Body of pancreas (tissue), 4 donors: ENCODE measurements at places on chromosomes 3 and 15.

DNA sequence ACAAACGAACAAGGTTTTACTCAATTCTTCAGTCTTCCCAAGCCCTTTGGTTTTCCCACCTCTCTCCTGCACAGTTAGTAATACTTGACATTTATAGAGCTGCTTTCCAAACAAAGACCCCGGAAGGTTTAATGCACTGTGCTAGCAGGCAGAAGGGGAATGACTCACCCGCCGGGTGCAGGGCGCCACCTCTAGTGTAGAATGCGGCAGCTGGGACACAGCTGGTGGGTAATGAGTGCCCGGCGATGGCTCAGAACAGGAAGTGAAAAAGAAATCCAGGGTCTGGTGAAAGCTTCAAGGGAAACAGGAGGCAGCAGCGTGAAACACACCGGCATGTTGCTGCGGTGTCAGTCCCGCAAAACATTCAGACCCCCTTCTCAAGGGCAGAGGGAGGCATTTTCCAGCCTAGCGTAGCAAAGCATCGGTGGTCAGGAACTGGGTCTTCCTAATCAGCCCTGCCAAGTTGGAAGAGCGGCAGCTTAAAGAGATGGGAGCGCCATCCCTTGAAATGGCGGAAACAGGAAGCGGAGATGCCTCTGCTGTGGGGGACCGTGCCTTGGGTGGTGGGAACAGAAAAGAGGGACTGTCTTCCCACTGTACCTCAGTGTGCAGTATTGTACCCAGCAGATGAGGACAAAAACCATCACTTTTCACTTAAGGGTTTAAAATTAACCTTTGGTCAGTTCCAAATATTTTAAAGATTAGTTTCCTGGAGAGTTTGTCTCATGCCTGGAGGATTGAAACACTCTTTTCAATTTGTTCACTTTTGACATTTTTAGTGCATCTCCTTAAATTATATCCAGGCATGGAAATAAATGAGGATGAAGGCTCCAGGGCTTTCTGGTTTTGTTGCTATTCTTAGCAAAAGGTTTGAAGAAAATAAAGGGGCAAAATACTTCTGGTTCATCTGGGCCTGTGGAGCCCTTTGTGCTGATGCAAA, 160.7 kb upstream of the MCTP2 start:
- DNase-seq, result peak; percentile 10

DNA sequence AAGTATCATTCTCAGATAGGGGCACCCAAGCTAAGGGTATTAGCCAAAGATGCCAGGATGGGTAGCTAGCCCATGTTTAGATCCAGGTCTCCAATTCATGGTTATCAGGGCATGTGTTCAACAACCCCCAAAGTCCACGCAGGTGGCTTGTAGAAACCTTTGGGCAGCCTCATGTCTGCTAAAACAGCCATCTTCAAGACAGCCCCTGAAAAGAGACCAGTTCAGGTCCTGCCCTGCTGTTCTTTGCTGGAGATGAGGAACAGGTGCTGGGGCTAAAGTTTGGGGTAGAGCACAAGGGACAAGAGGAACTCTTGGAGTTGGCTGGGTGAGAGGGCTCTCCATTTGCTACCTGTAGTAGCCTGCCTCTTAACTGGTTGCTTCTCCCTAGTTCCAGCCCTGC, 4.6 kb downstream of the PPM1M start:
- DNase-seq, result no peak

GRCh38 chr3:107753976-107754375, 231.2 kb downstream of the BBX start:
- no peak for DNase-seq

GRCh38 chr3:87488765-87489164, 212.4 kb upstream of the POU1F1 start:
- DNase-seq, result no peak

- DNase-seq, result no peak
Observed at GRCh38 chr3:189659571-189659970, 28.4 kb downstream of the TP63 start.

- no peak for DNase-seq
Observed at GRCh38 chr3:52345521-52346109, 29.5 kb downstream of the DNAH1 start.

- no peak for DNase-seq
Observed at GRCh38 chr15:67897646-67898339, 57.9 kb upstream of the RNU6-1 start.

- peak; percentile 54 for DNase-seq
Observed at GRCh38 chr15:83930392-83931212, 276.7 kb downstream of the ADAMTSL3 start.

- DNase-seq, result no peak
Observed at GRCh38 chr15:48383031-48383430, 51.8 kb downstream of the DUT start.
